ENCODE measurements at places on chromosomes 3 and 15. TPM values are rescaled to one million over a fixed set of nuclear protein-coding genes. Genes with fewer than 3 reads are reported as not detected.

The RTP4 gene
- 2.8 TPM for total RNA-seq

The LTK gene
- total RNA-seq = not detected

The CFAP100 gene
- total RNA-seq = not detected

The PDCD10 gene
- 90.7 TPM for total RNA-seq

The CCR9 gene
- not detected for total RNA-seq

The GPX1 gene
- total RNA-seq = 167 TPM

The ACTRT3 gene
- 4.3 TPM for total RNA-seq

The MOBP gene
- not detected for total RNA-seq

The TMEM207 gene
- total RNA-seq = not detected

The SLC9C1 gene
- total RNA-seq = 0.33 TPM

The SENP2 gene
- 39.6 TPM for total RNA-seq

The CELSR3 gene
- total RNA-seq = 0.81 TPM

The ARGFX gene
- total RNA-seq = not detected

The RBPMS2 gene
- 0.09 TPM for total RNA-seq

The TRMT10C gene
- total RNA-seq = 26.2 TPM

Data from fibroblast of the aortic adventitia (primary cell).